Body of pancreas (tissue), 4 donors: ENCODE measurements at places on chromosomes 4 and X. TPM values are rescaled to one million over a fixed set of nuclear protein-coding genes. Genes with fewer than 3 reads are reported as not detected.

CHIC1 gene
- 3.0 TPM for total RNA-seq

FAT1 gene
- 65.9 TPM for total RNA-seq

BRS3 gene
- total RNA-seq: not detected

ATOH1 gene
- not detected for total RNA-seq

ZDHHC15 gene
- total RNA-seq: not detected

SEC24B gene
- total RNA-seq: 16.3 TPM

MAP7D2 gene
- total RNA-seq: 0.99 TPM

UGT2B15 gene
- total RNA-seq: 15.5 TPM

PWWP3B gene
- 6.0 TPM for total RNA-seq

CLDN2 gene
- total RNA-seq: 0.33 TPM

DNA sequence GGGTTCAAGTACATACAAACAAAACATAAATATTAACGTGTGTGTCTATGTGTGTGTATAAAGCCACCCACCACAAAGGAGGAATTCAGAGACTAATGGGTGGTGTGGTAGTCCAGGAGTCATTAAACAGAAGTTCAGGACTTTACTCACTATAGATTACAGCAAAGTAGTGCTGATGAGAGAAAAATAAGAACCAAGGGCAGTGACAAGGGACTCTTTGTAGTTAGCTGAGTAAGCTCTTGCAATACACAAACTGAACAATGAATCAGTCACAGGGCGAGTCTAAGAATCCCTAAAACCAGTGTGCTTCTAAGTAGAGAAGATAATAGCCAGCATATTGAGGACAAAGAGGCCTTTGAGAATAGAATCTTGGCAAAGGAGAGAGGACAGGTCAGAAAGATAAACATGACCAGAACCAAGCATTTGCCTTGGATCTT lies 232.4 kb downstream of the PPP3CA start:
- no peak for DNase-seq

DNA sequence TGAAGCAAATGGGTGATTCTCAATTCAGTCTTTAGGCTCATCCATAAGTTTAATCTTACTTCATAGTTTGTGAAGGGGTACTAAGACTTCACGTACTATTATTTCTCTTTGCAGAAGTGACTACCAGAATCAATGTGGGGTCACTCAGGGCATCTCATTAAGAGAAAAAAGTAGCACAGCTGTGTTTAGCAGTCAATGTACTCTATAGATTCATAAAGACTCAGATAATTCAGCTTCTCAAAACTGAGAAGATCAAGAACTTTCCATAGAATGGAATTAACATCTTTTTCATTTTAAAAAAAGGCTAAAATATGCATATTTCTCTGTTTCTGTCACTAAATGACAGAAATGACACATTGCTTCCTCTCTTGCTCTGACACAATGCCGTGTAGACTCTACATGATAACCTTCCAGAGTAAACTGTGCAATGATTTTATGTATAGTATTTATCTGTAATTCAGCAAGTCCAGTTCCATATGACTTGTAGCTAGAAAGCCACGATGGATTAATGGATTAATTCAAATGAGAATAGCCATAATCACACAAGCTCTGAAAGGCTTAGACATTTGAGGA lies 20.3 kb upstream of the LSM6 start:
- DNase-seq: no peak

DNA sequence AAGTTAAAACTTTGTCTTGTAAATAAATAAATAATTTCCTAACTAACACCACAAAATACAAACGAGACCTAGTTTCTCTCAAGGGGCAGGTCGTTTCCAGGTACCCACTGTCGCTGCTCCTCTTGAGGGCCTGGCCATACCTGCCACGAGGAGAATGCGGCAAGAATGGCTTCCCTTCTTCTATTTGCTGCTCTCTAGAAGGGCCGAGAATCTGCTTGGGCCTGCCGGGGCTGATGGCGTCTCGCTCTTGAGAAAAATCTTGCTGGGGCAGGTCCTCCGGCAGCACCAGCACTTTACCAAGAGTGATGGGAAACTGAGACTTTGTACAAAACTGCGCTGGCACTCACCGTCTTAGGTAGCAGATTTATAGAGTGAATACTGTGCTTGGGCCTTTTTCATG lies 31.5 kb downstream of the CYLC1 start:
- no peak for DNase-seq

GRCh38 chrX:9728261-9728660 lies 37.4 kb downstream of the GPR143 start:
- no peak for DNase-seq

GRCh38 chr4:184216515-184216914 lies 1.2 kb downstream of the ENPP6 start:
- no peak for DNase-seq

DNA sequence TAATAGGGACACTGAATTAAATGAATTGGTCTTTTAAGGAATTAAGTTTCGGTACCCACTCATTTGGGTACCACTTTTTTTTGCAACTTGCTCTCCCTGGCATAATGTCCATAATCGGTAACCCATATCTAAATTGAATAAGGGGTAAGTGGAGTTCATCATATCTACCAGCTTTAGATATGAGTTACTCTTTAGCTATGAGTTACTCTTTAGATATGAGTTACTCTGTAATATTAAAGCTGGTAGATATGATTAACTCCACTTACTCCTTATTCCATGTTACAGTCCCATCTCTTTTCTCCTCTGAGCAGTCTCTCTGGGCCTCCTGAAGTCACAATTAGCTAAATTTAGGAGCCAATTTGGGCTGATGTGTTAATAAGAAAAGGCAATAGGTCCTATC lies 85.7 kb downstream of the TEX13C start:
- DNase-seq: no peak

DNA sequence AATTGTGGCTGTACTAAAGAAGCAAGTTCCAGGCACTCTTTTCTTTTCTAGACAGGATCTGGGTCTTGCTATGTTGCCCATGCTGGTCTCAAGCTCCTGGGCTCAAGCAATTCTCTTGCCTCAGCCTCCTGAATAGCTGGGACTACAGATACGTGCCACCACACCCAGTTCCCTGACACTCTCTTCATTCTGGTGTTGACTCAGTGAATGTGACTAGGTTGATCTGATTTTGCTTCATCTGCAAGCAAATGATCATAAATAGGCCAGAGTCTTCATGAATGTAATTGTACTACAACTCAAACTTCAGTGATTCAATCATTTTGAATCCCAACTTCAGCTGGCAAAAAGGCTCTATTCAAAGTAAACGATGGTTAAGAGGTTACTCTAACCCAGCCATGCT lies 78.5 kb downstream of the APBB2 start:
- DNase-seq: no peak

DNA sequence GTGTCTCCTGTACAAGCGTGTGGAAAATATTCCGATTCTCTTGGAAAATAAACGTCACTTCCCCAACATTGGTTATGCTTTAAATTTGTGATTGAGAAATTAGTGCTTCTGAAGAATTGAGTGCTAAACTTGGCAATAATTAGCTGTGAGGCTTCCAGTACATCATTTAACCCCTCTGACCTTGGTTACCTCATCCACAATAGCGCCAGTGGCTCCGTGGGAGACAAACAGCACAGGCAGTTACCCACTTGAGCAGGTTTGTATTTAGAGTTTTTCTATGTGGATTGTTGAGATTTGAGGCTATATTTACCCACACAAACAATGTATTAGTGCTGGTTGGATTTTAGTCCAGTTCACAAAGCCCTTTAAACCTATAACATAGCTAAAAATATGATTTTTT lies 476.5 kb downstream of the NKX6-1 start:
- DNase-seq: no peak

DNA sequence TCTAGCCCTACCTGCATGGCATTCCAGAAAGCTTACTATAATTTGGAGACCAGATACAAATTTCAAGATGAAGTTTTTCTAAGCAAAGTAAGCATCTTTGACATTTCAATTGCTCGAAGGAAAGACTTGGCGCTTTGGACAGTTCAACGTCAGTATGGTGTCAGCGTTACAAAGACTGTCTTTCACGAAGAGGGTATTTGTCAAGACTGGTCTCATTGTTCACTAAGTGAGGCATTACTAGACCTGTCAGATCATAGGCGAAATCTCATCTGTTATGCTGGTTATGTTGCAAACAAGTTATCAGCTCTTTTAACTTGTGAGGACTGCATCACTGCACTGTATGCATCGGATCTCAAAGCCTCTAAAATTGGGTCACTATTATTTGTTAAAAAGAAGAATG lies 17.6 kb downstream of the THAP9 start:
- no peak for DNase-seq

- no peak for DNase-seq
Measured at GRCh38 chr4:41044165-41044564, 170.2 kb downstream of the APBB2 start.

DNA sequence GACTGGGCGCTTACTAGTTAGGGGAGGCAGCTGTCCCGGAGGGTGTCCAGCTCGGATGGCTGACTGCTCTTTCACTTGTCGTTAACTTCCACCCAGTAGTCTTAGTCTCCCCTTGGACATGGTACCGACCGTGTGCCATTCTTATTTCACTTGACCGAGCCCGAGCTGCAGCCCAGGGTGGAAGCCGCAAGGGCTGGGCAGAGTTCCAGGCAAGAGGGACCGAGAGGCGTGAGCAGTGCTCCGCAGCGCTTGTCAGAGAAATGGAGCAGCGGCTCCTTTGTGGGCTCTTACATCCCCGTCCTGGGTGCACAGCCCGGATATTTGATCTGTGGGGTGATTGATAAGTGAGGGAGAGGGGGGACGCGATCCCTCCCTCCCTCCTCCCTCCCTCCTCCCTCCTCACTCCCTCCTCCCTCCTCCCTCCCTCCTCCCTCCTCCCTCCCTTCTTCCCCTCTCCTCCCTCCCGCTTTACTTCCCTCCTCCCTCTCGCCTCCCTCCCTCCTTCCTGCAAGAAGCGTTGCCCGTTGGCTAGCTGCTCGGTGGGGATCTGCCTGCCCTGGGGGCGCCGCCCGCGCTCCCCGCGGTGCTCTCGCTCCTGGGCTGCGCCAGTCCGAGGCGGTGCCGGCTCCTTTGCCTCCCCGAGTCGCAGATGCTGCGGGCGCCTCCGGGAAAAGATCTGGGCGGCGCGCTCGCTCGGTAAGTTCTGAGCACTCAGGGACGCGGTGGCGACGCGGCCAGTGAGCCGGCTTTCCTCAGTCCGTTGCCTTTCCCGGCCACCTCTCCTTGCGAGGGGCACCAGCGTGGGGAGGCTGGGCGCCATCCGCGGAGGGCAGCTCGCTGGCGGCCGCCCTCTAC lies at the start of gene SLITRK2:
Gene SLITRK2 (plus strand): TSS at position 499 of the 855 bp plus-strand sequence. CDS start 4,597 bp downstream, outside the sequence.
- peak; percentile 4 for DNase-seq

DNA sequence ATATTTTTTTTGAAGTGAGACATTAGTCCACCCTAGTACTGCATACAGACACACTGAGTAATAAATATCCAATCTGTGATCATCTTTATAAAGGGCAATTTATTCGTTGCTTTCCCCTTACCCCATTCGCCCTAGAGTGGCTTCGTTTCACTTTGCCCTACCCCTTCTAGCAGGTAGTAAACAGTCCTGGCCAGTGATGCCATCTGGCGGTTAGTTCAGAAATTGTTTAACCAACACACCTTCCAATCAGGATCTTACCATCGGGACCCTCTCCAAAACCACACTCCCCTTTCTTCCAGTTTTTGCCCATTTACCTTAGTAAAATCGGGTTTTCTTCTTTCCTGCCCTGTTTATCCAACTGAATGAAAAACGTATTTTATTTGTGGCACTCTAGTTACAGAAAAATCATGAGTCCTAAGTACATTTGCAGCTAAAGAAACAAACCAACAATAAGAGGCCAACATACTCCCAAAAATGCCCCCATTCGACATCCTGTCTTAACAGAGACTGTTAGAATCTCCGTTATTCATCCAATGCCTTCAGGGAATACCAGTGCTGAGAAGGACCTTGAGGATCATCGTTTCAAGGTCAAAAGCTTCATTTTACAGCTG lies 2.2 kb downstream of the PPA2 start:
- DNase-seq: peak; percentile 71

- DNase-seq: no peak
Measured at GRCh38 chrX:64570204-64570603, 175.0 kb upstream of the MTMR8 start.

GRCh38 chr4:78320349-78320935 lies 231.1 kb upstream of the ANXA3 start:
- no peak for DNase-seq

GRCh38 chr4:26931966-26932365 lies 71.3 kb downstream of the STIM2 start:
- DNase-seq: no peak

GRCh38 chr4:177105536-177105935 lies 204.1 kb upstream of the NEIL3 start:
- DNase-seq: no peak

GRCh38 chrX:103861200-103861599 lies 29.1 kb upstream of the RAB9B start:
- DNase-seq: no peak

GRCh38 chr4:141352909-141353525 lies 132.3 kb downstream of the ZNF330 start:
- no peak for DNase-seq

DNA sequence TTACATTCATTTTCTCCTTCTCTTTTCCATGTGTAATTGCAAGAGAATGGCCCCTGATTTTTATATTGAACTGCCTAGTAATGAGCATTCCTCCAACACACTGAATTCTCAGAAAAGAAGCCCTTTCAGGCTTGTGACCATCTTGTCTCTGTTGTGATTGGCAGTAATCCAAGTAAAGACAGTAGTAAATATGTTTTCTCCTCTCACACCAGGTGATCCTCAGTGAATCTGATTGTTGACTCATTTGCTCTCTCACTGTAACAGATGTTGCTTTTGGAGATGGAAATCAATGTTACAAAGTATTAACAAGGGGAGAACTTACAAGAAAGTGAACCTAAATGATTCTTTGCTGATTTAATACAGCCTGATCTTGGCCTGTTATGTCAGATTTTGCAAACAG lies 271.0 kb downstream of the AFF2 start:
- DNase-seq: no peak

- no peak for DNase-seq
Measured at GRCh38 chrX:19075754-19076153, 46.5 kb downstream of the ADGRG2 start.

DNA sequence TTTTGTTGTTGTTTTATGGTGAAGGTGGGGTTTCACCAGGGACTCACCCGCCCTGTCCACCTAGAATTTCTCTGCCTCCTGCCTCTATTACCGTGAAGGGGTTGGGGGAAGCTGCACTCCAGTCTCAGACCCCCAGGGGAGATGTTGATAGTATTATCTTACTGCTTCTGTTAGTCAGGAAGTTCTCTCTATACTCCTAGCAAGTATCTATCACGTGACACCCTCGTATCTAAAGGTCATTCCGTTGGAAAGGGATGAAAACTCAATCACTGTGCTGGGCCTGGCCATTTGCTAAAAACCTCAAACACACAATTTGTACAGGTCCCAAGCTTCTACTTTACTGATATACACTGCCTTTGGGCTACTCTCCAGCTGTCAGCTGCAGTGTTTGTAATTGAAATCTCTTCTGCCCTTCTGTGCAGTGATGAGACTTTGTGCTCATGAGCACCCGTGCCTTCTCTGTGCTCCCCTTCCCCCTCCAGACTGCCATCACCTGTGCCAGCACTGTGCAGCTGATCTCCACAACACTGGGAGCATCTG lies 188.5 kb upstream of the ANXA3 start:
- no peak for DNase-seq

DNA sequence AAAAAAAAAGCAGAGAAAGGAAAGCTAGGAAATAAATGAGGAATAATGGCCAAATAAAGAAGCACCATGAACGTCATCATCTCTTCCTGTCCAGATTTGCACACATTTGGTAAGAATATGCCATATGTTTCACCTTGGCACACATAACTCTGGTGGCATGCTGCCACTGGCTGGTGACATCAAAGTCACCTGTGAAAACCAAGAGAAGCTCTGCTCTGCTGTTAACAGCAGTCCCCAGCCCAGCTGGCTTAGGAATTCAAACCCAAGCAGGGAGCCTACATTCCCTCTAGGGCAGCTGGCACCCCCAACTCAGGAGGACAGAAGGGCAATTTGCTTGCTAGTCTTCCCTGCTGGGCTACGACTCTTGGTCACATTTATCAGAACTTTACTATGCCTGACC lies 77.6 kb downstream of the RASL11B start:
- DNase-seq: peak; percentile 70
